ENCODE measurements at places on chromosomes 2 and 18. TPM values are rescaled to one million over a fixed set of nuclear protein-coding genes. Genes with fewer than 3 reads are reported as not detected.

DNA sequence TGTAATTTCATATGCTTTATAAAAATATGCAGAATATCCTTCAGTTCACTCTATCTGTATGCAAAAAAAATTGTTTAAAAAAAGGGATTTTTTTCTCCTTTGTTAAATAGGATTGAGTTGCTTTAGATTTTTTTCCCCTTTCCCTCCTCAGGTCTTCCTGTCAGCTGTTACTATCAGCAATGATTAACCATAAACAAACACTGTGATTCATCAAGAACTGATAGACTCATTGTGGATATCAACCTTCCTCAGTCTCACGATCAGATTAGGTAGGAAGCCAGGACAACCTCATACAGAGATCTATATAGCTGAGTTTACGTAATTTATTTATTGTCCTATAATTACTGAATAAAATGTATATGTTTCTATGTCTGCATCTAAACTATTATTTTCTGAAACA lies 2136.2 kb upstream of the CELF4 start:
- no peak for DNase-seq

Gene AQP12B
- total RNA-seq, result 0.85 TPM

Gene EFR3B
- 0.98 TPM for total RNA-seq

DNA sequence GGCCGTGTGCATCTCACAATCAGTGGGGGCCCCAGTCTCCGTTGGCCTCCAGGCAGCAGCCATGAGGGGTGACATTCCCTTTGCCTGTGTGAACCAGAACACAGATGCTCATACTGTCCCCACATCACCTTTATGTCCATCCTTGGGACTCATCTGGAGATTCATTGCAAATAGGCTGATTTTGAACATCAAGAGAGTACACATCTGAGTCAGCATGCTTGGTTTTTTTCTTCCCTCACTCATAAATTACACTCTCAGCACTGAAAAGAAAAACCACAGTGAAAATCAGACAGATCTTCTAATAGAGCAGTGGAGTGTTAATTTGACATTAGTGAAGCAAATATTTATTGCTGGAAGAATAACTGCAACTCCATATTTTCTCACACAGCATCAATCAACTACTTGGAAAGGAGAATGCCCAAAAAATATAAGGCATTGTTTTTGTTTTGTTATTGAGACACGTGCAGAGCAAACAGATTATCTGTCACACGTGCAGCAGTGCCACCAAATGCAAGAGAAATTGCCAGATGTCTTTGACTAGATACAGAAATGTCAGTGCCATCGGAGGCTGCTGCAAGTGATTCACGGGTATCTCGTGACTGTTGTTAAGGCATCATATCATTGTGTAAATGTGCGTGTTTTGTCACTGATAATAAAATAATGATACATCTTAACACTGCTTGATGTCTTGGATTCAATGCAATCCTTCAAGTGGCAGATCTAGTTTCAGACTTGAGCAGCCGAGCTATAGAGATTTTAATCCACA lies 10.9 kb downstream of the APCDD1 start:
- no peak for DNase-seq

Gene LOXL3
- 1.5 TPM for total RNA-seq

Gene CCDC102B
- total RNA-seq, result 5.2 TPM
